ENCODE measurements at places on chromosomes 4 and X.

DNA sequence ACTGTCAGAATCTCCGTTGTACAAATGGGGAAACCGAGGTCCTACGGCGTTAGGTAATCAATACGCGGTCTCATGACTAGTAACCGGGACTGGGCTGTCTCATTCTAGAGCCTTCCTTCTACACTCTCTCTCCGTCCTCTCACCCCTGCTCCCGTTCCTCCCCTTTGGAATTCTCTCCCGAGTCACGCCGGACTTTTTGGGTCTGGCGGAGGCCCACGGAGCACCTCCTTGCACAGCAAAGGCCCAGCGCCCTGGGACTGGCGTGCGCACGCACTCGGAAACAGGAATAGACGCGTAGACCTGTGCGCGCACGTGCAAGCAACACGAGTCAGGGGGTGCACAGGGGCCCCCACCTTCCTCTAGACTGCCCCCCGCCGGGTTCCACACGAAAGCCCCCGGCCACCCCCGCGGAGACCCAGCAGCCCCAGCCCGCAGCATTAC lies 361 bp downstream of the QDPR start:
- DNase-seq, result peak; percentile 78

- no peak for DNase-seq
These were observed 21.7 kb upstream of the MED14 start for GRCh38 chrX:40757058-40757457.

GRCh38 chr4:176489001-176489400 lies 169.2 kb downstream of the SPCS3 start:
- DNase-seq, result no peak

DNA sequence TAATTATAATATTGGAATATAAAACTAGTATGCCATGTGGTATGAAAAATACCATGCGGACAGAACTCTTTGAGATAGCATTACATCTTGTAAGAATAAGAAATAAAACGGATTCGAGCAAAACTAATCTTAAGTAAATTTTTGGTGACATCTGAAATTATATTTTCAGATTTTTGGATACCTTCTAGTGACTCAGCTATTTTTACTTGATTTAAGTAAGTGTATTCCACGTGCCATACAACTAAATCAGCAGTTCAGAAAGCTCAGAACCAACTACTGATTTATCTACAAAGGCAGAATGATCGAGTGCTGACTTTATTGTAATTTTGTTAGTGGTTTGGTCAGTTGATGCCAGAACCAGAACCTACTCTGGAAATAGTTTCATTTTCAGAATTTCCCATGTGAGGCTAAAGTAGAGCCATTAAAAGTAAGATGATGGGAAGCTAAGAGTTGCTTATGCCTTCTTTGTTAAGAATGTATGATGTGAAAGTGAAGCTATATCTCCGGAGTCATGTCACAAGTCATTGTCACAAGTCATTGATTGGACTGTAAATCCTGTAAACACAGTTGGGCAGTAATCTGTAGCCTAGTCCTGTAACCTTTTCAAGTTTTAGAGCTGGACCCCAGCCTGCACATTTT lies 4.0 kb downstream of the ING2 start:
- DNase-seq, result no peak

- DNase-seq, result no peak
These were observed 89.3 kb upstream of the GPR34 start for GRCh38 chrX:41599507-41599906.

DNA sequence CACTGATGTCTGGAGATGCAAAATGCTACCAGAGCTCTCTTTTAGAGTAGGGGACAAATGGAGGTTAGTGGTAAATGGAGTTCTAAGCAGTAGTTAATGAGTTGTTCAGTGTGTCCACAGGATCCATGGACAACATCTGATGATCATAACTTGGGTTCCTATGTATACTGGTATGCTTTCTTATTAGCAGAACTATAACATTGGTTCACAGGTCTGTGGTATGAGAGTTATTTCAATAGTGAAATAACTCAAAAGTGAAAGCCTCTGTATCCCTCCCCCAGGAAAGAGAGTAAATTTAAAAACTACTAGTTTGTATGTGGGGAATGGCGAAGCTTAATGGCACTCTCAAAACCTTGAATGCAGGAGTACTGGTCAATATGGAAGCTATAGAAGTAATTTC lies 363.5 kb upstream of the EMCN start:
- DNase-seq, result no peak

DNA sequence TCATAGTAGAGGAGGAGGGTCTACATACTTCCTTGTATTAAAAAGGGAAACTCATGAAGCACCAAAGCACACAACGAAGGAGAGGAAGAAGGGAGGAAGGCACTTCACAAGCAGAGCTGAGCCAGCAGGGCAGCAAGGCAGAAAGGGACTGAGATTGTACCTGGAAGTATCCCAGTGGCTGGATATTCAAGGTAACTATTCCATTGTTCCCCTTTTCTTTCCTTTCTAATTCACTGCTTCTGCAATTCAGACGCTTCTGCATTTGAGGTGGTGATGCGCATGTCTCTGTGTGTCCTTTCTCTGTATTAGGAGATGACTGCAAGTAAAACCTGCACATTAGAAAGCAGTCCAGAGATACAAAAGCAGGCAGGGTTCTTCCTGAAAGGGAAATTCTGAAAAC lies 54.9 kb downstream of the UBQLN2 start:
- DNase-seq, result no peak

- no peak for DNase-seq
These were observed 14.4 kb downstream of the PKD2 start for GRCh38 chr4:88021824-88022223.

DNA sequence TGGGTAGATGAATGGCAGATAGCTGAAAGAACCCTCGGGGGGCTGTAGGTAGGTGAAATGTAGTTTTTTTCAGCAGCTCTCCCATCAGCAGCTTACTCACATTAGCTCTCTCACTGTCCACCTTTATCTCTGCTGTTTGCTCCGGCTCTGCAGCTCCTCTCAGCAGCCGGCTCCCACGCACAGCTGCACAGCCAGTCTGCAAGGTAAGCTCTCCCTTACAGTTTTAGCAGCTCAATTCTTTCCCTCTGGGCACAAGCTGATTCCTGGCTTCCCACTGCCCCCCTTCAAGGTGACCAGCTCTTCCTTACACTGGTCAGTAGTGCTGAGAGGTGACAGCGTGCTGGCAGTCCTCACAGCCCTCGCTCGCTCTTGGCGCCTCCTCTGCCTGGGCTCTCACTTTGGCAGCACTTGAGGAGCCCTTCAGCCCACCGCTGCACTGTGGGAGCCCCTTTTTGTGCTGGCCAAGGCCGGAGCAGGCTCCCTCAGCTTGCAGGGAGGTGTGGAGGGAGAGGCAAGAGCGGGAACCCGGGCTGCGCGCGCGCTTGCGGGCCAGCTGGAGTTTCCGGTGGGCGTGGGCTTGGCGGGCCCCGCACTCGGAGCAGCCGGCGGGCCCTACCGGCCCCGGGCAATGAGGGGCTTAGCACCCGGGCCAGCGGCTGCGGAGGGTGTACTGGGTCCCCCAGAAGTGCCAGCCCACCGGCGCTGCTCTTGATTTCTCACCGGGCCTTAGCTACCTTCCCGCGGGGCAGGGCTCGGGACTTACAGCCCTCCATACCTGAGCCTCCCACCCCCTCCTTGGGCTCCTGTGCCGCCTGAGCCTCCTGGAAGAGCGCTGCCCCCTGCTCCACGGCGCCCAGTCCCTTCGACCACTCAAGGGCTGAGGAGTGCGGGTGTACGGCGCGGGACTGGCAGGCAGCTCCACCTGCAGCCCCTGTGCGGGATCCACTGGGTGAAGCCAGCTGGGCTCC lies 393.6 kb downstream of the CENPC start:
- no peak for DNase-seq

DNA sequence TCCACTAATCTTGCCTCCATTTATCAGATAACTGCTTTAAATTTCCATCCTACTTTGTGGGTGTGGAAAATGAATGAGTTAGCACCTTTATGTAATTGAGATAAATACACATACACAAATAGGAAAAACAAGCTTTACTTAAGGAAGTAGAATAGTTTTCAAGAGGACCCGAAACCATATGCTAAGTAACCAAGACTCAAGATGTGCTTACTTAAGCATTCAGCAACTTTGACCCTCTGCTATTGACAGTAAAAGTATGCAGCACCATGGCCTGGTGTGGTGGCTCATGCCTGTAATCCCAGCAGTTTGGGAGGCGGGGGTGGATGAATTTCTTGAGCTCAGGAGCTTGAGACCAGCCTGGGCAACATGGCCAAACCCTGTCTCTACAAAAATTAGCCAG lies 29.9 kb downstream of the RNF175 start:
- DNase-seq, result no peak

DNA sequence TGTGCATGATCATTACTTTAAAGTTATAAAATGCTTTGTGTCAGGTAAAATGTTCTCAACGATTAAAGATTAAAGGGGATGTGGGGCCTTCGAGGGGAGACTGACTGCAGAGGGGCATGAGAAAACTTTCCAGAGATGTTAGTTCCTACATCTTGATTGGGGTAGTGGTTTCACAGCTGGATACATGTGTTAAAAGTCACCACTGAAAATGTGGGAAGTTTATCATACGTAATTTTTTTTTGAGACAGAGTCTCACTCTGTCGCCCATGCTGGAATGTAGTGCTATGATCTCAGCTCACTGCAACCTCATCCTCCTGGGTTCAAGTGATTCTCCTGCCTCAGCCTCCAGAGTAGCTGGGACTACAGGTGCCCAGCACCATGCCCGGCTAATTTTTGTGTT lies 79.5 kb downstream of the RBM47 start:
- DNase-seq, result no peak

DNA sequence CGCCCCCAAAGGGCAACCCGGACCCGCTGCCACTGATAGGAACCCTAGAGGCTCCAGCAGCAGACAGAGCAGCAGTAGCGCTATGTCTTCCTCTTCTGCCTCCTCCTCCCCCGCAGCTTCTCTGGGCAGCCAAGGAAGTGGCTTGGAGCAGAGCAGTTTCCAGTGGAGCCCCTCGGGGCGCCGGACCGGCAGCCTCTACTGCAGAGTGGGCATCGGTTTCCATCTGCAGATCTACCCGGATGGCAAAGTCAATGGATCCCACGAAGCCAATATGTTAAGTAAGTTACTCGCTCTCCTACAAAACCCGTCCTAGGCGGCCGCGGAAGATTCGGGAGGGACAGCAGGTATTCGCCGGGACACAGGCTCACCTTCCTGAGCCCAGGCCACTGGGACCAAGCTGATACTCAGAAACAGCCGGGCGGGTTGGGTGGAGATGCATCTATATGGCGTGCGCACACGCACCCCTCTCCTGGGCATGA lies 477 bp downstream of the FGF5 start:
- DNase-seq, result no peak

- no peak for DNase-seq
These were observed 67.2 kb downstream of the INPP4B start for GRCh38 chr4:142778900-142779299.

DNA sequence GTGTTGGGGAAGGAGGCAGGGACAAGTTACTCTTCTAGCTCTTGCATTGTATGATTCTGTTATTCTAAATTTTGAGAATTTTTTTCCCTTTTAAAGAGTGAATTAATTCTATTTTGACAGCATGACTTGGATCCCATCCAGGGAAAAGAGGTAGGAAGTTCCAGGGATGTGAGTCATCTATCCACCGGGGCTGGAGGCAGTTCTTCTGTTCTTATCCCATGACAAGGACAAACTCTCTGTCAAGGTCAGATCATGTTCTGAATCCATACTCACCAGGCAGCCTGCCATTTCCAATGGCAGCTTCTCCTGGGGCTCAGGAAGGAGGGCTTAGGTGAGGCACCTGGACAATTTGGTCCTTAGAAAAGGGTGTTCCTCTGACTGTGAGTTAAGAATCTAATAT lies 132.0 kb upstream of the MED14 start:
- peak; percentile 13 for DNase-seq

GRCh38 chr4:151905197-151905596 lies 144.4 kb upstream of the GATB start:
- no peak for DNase-seq

GRCh38 chrX:106331606-106332005 lies 163.5 kb downstream of the PWWP3B start:
- no peak for DNase-seq

GRCh38 chrX:12903646-12904045 lies 2.8 kb upstream of the TLR8 start:
- no peak for DNase-seq

- DNase-seq, result no peak
These were observed 56.6 kb upstream of the NRK start for GRCh38 chrX:105765691-105766090.

DNA sequence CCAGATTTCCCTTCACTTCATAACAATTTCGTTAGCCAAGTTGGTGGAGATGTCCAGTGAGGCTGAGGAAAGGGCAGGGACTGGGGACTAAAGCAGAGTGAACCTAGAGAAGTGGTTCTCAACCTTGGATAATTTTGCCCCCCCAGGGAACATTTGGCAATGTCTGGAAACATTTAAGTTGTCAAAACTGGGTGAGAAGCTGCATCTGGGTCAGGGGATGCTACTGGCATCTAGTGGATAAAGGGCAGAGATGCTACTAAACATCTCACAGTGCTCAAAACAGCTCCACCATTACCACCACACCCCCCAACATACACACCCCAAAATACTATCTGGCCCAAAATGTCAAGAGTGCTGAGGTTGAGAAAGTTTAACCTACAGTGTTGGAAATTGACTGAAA lies 32.0 kb upstream of the FGF16 start:
- no peak for DNase-seq

- no peak for DNase-seq
These were observed 57.0 kb upstream of the SORCS2 start for GRCh38 chr4:7135389-7135746.

DNA sequence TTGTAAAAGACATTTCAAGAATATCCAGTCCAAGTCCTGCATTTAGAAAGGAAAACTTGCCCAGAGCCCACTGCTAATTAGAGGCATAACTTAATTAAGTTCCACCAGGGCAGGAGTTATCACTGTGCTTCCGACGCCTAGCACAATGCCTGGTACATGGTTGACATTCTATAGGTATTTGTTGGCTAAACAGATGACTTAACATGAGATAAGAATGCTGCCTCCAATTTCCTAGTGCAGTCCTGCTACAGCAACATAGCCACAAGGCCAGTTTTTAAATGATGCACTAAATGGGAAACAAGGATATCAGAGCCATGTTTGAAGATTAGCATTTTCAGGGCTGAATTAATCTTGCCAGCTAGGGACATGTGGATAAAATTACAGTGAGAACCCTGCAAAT lies 164.1 kb downstream of the RASL11B start:
- no peak for DNase-seq

DNA sequence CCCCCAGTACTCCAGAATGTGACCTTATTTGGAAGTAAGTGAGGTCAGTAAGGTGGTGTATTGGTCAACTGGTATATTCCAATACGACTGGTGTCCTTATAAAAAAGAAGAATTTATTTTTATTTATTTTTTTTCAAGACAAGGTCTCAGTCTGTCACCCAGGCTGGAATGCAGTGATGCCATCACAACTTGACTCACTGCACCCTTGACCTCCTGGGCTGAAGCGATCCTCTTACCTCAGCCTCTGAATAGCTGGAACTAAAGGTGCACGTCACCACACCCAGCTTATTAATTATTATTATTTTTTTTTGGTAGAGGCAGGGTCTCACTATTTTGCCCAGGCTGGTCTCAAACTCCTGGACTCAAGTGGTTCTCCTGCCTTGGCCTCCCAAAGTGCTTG lies 115.1 kb upstream of the PITX2 start:
- DNase-seq, result no peak

DNA sequence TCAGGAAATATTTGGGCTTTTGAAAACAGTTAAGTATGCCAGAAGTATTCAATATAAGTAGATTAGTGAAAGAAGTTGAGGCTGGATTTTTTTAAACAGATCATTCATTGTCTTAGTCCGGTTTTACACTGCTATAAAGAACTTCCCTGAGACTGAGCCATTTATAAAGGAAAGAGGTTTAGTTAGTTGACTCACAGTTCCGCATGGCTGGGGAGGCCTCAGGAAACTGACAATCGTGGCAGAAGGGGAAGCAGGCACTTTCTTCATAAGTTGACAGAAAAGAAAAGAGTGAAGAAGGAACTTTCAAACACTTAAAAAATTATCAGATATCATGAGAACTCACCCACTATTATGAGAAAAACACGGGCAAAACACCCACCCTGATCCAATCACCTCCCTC lies 31.1 kb upstream of the CYLC1 start:
- no peak for DNase-seq
